NCI-H2107 (cell line): ENCODE measurements at places on chromosomes 3 and 15.

GRCh38 chr15:59353994-59354416, 18.7 kb downstream of the MYO1E start:
- DNase-seq = no peak

DNA sequence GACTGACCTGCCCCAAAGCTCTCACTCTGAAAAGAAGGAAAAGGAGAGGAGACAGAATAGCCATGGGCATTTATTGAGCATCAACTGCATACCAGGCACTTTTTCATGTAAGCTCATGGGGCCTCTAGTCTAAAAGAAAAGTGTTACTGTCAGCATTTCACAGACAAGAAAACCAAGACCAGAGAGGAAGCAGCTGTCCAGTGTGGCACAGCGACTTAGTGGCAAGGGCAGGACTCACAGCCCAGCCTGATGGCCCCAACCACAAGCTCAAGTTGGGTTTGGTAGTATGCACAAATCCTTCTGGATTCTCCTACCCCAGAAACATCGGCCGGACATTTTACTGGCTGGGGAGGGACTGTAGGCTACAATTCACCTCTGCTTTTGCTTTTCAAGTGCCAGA, 5.8 kb downstream of the EFCC1 start:
- DNase-seq = no peak

GRCh38 chr3:72462595-72463011, 385.6 kb downstream of the SHQ1 start:
- no peak for DNase-seq

DNA sequence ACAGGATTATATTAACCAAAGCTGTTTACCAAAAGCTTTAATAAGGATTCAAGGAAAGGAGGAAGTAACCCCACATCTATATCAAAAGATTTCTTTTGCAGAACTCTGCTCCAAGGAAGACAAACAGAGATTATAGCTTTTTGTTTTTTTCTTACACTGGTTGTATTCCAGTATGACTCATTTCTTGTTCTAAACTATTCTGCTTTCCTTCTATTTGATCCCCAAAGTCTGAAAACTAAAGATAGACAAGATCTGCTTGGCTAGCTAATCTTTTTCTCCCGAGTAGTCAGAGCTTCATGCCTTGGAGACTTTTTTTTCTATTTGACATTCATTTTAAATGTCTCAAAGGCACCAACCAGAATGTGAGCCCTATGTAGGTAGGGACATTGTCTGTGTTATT, 36.8 kb upstream of the FRMD5 start:
- no peak for DNase-seq

GRCh38 chr3:112460519-112461195, 38.6 kb downstream of the BTLA start:
- DNase-seq = no peak

DNA sequence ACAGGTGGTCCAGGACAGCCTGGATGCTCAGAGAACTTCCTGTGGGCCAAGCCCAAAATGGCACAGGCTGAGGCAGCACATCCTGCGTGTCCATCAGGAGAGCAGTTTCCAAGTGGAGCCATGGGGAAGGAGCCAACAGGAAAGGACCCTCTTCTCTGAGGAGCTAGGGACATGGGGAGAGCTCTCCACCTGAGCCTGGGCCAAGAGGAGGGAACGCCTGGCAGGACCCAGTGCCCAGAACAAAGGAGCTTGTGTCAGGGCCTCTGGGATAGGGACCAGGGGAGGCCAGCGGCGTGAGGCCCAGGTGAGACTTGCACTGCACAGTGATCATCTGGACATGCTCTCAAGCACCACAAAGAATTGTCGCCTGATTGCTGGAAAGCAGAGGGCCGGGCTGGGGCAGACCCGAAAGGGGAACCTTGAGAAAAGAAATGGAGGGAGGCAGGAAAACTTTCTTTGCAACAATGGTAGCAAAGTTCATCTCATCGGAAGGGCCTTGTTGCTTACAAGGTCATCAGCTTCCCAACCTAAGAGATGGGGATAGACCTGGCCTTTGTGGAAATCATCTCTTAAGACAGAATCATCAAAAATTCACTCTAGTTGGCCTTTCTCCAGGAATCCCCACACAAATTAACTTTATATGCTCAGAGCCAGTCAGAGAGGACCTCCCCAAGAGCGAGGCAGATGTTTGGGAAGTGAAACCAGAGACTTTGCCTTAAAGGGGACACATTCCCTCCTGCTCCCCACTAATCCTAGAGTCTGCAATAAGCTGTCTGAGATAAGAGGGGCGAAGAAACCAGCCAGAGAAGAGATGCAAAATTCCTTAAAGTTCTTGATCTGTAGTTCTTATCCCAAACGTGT, 47.7 kb upstream of the HES1 start:
- DNase-seq = no peak

- DNase-seq = no peak
These were observed 242.8 kb downstream of the DTWD1 start for GRCh38 chr15:49863431-49864224.

GRCh38 chr15:45454814-45455213, 67.7 kb downstream of the SLC30A4 start:
- DNase-seq = peak; percentile 32

DNA sequence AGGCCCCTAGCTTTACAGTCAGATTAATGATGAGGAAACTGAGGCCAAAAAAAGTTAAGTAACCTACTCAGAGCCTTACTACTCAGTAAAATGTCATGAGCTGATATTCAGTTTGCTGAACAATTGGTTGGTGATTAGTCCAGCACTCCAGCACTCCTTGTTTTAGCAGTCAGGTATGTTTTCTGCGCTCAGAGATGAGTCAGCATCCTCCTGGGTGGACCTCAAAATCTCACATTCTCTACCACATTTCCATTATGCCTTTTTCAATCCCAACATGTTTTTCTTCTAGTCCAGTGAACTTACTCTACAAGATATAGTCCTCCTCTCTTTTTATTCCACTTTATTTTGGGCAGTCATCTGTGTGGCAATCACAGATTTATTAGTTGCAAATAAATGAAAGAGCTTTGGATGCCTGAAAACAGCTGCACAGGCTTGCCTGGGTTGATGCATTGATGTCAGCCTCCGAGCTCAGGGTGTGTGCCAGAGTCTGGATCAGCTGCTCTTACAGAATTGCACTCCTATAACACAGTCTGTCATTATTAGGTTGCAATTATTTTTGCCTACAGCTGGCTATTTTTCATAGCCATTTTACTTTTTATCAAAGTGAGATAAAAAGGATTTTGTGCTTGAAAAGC, 133.2 kb downstream of the ARPP21 start:
- no peak for DNase-seq

DNA sequence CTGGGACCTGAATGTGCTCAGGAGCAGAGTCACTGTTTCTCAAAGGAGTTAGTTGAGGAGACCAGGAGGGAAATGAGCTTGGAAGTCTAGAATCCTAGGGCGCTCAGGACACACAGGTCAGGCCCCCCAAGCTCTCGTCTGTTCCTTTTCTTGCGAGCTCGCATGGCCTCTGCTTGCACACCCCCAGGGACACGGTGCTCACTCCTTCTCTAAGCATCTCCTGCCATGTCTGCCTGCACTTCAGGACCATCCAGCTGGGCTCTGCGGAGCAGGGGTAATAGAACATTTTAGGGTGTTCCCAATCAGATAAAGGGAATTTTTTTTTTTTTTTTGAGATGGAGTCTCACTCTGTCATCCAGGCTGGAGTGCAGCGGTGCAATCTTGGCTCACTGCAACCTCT, 213.2 kb downstream of the XXYLT1 start:
- no peak for DNase-seq

DNA sequence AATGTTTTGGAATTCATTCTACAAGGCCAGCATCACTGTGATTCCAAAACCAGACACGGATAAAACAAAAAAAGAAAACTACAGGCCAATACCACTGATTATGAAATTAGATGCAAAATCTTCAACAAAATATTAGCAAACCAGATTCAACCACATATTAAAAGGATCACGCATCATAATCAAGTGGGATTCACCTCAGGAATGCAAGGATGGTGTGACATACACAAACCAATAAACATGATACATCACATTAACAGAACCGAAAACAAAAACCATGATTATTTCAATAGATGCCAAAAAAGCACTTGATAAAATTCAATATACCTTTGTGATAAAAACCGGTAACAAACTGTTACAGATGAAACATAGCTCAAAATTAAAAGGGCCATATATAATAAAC, 48.9 kb downstream of the DLG1 start:
- no peak for DNase-seq

DNA sequence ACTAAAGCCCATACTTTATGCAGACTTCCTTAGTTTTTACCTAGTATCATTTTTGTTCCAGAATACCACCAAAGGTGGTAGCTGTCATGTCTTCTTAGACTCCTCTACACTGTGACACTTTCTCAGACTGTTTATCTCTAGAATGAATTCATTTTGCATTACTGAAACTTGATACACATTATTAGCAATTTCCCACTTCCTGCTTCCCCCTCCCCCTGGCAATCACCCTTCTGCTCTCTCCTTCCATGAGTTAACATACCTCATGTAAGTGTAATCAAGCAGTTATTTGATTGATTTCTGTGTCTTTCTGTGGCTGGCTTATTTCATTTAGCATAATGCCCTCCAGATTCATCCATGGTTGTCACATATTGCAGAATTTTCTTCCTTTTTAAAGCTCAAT, 204.9 kb downstream of the STAG1 start:
- no peak for DNase-seq

- no peak for DNase-seq
These were observed 41.4 kb downstream of the NFKBIZ start for GRCh38 chr3:101890716-101891115.

GRCh38 chr3:104461431-104461830, 905.3 kb upstream of the ALCAM start:
- DNase-seq = no peak

DNA sequence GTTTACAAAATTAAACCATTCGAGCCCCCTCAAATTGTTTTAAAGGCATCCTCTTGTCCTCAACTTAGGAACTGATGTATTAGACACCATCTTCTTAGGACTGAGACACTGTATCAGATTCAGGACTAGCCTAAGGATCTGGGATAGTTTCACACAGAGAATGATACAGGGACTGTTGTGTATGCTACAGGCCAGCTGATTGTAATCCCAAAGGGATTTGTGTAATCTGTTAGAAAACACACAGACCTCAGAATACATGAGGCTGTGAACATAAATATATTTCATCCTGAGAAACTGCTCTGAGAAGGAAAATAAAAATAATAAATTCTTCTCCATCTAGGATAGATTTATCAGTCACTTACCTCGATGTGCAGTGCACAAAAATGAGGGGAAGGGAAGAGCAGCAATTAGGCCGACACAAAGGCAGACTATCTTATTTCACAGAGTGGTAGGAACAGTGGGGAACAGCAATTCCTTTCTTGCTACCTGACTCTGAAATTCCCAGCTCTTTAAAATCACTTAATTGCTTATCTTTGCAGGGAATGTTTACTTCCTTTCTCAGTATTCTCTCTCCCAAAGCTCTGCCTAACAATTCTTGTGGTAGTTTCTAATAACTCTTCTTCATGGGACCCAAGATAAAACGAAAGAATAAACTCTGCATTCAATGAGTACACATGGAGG, 322.5 kb downstream of the MAGI1 start:
- DNase-seq = no peak

DNA sequence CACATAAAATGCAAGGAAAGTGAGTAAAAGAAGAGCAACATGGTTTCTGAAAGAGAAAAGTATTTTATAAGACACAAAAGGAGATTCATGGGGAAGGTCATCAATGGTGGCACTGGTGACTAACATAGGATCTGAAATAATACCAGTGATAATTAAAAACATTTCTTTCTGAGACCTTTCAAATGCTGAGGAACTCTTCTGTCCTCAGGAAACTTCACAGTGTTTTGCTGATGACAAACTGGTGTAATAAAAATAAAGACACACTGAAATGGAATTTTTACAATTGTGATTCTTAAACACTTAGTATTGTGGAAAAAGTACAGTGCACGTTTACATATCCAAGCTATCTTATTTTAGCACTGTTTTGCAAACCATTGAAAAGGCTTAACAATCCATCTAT, 80.4 kb upstream of the ZBTB20 start:
- DNase-seq = no peak

- no peak for DNase-seq
These were observed 48.9 kb upstream of the ZDHHC23 start for GRCh38 chr3:113898892-113899291.

- no peak for DNase-seq
These were observed 25.5 kb upstream of the SKOR1 start for GRCh38 chr15:67799801-67800205.

DNA sequence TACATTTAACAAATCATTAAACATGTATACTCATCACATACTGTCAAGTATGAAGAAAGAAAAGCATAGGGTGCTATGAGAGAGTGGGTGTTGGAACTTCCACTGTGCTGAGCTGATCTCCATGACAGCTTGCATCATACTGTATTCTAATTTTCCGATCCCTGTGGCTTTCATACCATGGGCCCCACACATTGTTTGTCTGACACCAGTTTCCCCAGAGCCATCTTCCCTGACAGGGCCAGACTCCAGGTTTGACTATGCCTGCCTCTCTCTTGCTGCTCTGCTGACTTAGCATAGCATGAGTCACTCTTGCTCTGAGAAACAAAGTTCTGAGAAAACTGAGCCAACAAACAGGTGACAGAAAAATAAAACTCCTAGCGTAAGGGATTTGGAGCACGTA, 37.0 kb upstream of the CASR start:
- no peak for DNase-seq

DNA sequence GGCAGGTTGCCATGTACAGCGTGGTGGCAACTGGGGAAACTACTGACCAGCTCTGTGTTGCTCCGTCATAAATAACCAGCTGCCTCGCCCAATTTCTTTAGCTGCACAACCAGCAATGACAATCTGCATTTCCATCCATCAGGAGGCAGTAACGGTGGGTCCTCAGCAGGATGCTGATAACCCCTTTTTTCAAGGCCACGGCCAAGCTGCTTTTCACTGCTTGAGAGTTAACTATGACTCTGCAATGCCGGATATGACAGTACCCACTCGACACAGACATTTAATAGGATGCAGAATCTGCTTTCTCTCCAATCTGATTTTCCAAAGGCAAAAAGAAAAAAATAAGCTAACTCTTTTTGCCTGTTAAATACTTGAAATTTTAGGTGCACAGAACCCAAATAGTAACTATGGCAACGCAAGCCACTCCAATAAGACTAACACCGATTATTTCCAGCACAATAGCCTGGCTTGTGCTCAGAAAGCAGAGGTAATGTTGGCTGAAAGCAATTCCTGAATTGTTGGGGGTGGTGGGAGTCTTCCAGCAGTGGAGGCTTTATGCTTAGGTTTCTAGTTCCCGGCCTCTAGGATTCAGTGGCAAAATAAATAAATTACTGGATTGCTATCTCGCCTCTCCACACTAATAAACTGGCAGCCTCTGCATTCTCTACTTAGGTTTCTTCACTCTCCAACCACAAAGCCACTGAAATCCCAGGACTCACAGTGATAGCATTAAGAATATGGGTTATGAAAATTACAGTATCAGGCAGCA, 31.2 kb upstream of the SRGAP3 start:
- DNase-seq = no peak

- no peak for DNase-seq
These were observed 104.0 kb upstream of the SLC6A6 start for GRCh38 chr3:14298442-14298841.

- DNase-seq = no peak
These were observed 29.4 kb upstream of the KLHL6 start for GRCh38 chr3:183584914-183585280.

- DNase-seq = no peak
These were observed 76.0 kb downstream of the SRGAP3 start for GRCh38 chr3:9173445-9173844.

GRCh38 chr15:34119291-34119690, 17.4 kb downstream of the PGBD4 start:
- DNase-seq = no peak
